ENCODE measurements at places on chromosomes 4 and X.
A peak's percentile ranks its signal among the peaks of the same experiment; 100 is the strongest.

DNA sequence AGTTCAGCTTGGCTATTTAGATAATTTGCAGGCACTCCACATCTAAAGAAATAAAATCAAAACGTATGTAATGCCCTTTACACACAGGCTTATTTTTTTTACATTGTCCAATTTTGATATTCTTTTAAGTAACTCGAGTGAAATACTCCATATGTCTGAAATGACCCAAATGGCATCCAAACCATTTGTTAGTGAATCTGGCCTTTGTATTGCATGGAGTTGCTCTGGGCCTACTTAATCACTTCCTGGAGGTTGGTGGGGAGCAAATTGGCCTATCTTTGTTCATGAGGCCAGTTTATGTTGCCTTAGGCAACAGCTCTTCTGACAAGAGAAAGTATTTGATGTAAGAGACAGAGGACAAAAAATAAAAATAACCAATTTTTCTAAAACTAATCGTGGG lies 47.6 kb upstream of the TMEM131L start:
- DNase-seq = no peak

DNA sequence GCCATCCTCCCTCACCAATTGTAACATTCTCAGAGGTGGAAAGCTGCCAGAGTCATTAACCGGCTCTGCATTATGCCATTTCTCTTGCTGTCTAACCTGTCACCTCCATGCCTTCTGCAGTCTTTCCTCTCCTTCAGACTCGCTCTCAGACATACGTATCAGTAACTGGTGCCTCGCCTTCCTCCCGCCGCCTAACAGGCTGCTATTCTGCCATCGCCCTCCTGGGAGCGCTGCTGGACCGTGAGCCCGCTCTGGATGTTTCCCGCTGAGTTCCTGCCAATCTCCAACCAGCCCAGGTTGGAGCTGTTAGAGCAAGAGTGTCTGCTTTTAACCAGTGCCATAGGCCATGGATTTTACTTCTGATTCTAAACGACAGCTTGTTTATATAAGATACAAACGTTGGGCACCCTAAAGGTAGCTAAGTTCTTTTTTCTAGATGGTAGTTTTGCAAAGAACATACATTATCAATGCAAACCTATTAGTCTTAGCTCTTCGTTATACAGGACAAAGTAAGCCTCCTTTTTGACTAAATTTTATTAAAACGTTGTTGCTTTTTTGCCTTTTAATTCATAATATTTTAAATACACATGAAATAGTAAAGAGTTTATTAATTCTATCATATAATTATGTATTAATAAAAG lies 59.5 kb upstream of the NEIL3 start:
- DNase-seq = peak; percentile 21

- DNase-seq = no peak
Measured at GRCh38 chr4:174553828-174554227, 31.5 kb upstream of the HPGD start.

DNA sequence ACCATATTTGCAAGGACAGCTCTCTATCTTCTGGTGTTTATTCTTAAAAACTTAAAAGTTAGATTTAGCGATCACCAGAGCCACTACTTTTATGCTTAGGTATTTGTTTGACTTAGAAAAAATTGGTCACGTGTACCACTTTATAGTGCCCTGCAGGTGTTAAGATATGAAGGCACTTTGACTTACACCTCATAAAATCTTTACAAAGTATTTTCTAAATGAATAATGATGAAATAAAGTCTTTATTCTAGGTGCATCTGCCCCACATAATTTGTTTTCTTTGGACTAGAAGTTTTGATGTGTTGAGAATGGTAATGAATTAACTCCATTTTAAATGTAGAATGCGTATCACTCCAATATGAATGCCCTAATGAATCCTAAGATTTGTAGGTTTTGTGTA lies 2.9 kb downstream of the FMR1 start:
- no peak for DNase-seq

GRCh38 chr4:101418055-101418454 lies 70.7 kb upstream of the PPP3CA start:
- DNase-seq = no peak

DNA sequence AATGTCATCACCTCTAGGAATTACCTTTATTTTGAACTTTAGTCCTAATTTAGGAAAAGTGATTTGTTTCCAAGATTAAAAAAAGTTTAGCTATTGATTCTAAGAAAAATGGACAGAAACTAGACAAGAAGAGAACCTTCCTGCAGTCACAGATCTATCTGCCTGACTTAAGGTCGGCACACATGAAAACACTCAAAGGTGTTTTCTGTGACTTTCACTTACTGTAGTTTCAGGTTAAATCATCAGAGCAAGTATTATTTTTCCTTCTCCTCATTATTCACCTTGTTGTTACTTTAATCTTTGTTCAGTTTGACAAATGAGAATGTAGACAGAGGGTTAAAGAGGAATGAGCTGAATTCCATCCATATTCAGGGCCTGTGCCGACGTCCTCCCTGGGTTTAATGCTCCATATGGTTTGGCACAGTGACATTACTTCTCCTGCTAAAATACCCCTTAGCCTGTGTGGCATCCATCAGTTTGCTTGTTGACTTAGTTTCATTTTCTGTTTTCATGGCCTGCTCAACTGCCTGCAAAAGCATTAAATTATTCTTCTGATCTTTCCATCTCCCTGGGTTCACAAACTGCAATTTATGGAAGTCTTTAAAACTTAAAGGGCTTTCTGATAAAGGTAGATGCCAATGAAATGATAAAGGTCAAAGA lies 352.7 kb downstream of the NKX6-1 start:
- no peak for DNase-seq

DNA sequence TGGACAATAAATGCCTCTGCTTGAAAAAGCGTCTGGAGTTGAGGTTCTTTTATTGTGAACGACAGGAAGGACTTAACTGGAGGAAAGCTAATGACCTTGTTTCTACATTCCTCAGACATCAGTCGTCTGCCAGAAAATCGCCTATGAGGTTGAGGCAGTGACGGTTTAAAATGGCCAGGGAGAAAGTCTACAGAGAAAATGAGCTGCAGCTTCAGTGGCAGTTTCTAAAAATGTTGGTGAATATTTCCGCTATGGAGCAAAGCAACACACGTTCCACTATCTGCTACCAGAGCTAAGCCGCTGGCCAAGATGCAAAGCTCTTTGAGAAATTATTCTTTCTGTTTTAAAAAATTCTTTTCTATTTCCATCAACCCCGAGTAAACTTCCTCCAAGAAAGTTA lies 116.9 kb upstream of the GALNT7 start:
- no peak for DNase-seq

DNA sequence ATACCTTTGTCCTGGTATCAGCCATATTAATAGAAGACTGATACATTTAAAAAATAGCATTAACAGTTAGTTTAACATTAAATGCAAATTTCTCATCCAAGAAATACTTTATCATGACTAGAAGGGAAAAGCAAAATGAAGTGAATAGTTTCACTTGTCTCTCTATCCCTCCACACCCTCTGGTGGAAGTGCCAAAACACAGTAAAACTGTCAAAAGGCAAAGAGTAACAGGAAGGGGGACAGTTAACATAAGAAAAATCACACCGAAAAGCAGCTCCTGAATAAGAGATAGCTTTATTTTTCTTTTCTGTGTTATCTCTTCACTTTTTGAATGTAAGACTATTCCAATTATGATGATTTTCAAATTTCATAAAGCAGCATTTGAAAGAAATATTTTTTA lies 187.2 kb downstream of the FBXW7 start:
- DNase-seq = no peak

- DNase-seq = no peak
Measured at GRCh38 chr4:137664046-137664387, 131.7 kb upstream of the PCDH18 start.

- DNase-seq = no peak
Measured at GRCh38 chrX:129663171-129663570, 8.4 kb upstream of the APLN start.

GRCh38 chr4:126691797-126692196 lies 941.0 kb upstream of the INTU start:
- no peak for DNase-seq

GRCh38 chrX:120561634-120562568 lies 1.1 kb upstream of the CUL4B start:
- DNase-seq = no peak

GRCh38 chrX:41666251-41666650 lies 22.5 kb upstream of the GPR34 start:
- DNase-seq = no peak

DNA sequence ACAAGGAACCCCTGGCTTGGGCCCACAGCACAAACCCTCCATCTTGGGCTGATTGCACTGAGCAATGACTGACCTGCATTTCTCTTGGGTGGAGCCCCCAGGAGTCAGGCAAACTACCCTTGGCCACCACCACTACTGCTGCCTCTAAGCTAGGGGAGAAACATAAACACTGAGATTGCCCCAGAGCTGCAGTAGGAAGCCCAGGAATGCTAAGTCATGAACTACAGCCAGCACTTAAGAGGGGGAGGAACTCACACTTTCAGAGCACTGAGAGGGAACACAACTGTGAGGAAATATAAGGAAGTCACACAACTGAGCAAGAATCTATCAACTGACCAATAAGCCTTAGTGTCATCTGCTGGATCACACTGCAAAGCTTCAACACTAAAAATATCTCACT lies 111.6 kb upstream of the PPP3CA start:
- DNase-seq = no peak

GRCh38 chr4:167587361-167587760 lies 353.1 kb upstream of the SPOCK3 start:
- DNase-seq = no peak

DNA sequence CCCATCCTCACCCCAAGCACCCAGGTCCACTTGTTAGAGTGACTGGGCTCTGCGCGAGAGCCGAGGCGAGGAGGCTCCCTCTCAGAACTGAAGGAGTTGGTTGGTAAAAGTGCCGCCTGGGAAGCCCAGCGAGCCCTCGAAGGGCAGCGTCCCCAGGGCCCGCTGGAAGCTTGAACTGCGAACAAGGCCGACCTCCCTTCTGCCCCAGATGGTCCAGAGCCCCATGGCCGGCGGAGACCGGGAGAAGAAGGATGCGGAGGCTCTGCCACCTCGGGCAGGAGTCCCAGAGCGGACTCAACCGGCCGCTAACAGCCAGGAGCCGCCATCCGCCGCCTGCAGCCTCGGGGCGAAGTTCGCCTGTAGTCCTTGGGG lies 116.3 kb upstream of the TEX13C start:
- DNase-seq = no peak

- DNase-seq = no peak
Measured at GRCh38 chr4:159239629-159240028, 136.8 kb downstream of the RAPGEF2 start.

GRCh38 chr4:189828081-189828697 lies 112.5 kb upstream of the FRG1 start:
- no peak for DNase-seq

DNA sequence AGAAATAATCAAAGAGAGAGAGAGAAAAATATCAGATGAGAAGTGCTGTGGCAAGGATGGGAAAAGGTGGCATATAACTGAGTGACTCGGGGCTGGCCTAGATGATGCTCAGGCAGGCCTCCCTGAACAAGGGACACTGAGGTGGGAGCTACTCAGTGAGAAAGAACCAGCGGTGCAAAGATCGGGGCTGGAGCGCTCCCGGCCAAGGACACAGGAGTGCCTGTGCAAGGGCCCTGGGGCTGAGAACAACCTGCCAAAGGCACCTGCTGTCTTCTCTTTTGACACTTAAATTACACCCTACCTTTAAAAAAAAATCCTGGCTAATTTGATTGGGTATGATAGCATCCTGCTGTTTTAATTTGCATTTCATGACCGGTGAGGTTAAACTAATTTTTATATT lies 77.7 kb upstream of the C4orf50 start:
- no peak for DNase-seq

DNA sequence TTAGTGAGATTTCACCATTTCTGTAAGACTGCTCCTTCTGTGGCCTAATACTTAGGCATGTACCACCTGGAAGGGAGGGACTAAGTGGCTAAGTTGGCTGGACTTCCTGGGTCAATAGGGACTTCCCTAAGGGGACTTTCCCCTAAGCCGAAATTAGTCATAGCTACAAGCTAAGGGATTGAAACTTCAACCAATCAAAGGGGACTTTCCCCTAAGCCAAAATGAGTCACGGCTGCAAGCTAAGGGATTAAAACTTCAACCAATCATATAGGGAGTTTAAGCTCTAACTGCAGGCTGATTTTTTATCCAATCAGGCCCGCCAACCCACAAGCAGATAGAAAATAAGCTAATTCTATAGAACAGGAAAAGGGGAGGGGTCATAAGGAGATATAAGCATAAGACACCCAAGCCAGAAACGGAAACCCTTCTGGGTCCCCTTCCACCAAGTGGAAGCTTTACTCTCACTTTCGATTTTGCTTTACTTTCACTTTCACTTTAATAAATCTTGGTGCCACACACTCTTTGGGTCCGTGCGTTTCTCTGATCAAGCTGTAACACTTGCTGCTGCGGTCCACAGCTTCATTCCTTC lies 382.8 kb downstream of the KLHL4 start:
- DNase-seq = no peak

DNA sequence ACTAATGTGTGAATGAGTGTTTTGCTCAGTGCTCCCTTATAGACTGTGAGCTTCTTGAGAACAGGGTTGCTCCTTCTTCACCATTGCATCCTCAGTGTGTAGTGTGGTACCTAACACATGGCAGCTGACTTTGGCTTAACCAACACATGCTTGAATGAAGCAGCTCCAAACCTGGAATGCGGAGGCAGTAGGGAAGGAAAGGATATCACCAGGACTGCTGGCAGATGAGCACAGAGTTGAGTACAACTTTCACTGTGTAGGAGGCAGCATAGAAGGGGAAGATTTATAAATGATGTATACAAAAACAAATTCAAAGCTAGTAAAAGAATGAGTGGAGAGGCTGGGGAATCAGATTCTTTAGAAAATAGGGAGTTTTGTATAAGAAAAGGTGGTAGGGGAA lies 174.3 kb downstream of the SLIT2 start:
- DNase-seq = no peak

DNA sequence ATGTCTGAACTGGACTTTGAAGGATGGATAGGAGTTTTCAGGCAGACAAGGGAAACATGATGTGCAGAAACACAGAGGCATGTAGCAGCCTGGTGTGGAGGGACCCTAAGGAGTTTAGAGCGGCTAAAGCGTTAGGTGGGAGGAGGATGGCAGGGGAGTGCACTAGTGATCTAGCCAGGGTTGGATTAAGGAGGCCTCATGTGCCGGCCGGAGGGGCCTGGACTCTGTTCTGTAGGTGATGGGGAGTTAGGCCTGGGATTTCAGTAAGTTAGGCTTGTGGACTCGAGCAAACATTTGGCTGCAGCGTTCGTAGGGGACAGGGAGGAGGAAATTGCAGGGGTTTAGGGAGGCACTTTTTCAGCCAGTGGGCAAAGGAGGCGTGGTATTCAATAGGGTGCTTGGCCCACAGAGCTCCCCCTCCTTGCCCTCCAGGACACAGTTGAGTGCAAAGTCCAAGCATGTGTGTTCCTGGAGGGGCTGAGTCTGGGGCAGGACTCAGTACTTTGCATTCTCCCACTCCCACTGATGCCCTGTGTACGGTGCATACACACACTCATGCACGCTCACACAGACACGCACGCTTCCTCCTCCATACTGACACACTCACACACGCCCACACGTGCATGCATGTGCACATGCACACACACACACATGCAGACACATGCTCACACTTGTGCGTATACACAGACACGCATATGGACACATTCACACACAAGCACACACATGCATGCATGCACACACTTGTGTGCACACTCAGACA lies 18.6 kb downstream of the PSAPL1 start:
- DNase-seq = no peak
